ENCODE measurements at places on chromosomes 3 and 15.
A peak's percentile ranks its signal among the peaks of the same experiment; 100 is the strongest.

- no peak for DNase-seq
Measured at GRCh38 chr3:46242120-46242519, at the start of gene CCR3. Gene CCR3, plus strand, starts transcription at chr3:46242460. Its CDS starts 22,699 bp downstream, at chr3:46265159.

- no peak for DNase-seq
Measured at GRCh38 chr15:89371228-89372044, 36.8 kb upstream of the POLG start.

DNA sequence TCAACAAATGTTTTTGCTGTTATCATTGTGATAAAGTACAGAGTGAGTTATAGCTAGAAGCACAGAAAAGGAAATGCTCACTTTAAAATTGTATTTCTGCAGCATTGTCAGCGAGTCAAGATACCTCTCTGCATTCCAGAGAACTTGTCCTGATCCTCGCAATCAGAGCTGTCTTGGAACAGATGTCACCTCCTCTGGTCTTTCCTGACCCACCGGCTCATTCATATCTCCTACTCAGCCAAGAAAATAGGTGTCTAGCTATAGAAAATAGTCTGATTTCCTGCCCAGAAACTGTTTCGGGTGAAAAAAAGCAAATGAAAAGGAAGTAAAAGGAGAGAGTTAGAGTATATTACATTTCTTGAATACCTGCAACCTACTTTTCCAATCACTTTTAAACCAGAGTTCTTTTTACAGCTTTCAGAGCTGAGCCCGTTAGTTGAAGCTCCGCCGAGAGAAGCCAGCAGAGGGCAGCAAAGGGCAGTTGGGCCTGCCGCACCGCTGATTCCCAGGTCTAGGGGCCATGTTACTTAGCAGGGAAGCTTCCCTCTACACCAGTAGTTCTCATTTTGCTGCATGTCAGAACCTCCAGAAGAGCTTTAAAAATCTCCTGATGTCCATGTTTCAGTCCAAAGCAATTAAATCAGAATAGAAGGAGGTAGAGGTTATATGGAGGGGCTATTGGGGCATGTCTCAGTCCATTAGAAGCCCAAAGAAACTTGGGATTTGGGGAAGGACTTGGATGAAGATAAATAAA, 185.7 kb upstream of the THRB start:
- DNase-seq = peak; percentile 57

- no peak for DNase-seq
Measured at GRCh38 chr3:73228437-73228836, 167.0 kb downstream of the EBLN2 start.

All from erythroblast (primary cell).